NCI-H82 (cell line): ENCODE measurements at places on chromosomes 12 and 14.

DNA sequence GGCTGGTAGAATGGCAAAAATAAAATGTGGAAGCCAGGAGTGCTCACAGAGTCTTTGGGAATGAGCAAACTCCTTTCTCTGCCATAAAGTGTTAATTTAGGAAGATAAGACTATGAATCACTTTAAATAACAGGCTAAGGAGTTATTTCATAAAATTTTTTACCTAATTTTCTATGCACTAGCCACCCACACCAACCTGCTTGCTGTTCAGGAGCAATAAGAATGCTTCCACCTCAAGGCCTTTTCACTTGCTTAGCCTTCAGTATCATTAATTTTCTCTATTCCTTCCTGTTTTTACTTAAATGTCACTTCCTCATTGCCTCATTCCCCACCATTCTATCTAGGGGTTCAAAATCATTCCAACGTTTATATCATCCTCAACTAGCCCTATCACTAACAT, 326.8 kb downstream of the CCER1 start:
- no peak for DNase-seq

DNA sequence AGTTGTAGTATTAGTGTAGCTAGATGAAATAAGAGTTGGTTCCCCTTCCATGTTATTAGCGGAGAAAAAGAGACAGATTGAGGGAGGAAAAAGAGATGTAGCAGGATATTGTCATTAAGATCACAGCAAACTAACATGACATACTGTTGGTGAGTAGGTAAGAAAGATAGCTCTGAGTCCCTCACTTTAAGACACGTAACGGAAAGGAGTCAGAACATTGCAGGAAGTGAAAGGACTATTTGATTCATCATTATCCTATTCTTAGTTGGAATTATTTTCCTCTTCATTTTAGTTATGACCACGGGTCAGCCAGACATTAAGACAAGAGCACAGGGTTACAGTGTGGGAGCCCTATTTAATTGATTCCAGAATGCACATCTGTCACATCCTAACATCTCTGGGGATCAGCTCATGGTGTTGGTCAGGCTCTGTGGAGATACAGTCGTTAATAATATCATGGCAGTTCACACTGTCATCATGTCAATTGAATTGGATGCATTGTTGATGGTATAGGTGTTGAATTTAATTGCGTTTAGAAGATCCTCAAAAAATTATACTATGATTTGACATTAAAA, 55.0 kb downstream of the TMX1 start:
- no peak for DNase-seq

DNA sequence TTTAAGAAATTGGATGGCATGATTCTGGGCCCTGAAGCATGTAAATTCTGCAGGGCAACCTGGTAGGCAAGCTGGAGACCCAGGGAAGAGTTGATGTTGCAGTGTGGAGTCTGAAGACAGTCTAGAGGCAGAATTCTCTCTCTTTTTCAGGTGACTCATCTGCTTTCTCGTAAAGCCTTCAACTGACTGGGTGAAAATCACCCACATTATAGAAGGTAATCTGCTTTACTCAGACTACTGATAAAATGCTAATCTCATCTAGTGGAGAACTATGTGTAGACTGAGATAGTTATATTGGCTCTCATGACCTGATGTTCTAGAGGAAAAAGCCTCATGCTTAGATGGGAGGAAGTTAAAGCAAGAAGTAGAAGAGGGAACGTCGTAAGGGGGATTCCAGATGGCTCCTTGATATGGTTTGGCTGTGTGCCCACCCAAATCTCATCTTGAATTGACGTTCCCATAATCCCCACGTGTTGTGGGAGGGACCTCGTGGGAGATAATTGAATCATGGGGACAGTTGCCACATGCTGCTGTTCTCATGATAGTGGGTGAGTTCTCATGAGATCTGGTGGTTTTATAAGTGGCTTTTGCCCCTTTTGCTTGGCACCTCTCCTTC, 723.8 kb downstream of the BCL11B start:
- peak; percentile 93 for DNase-seq

- DNase-seq = no peak
These were observed 13.1 kb upstream of the DAAM1 start for GRCh38 chr14:59175404-59175803.

GRCh38 chr12:54658306-54659264, 10.4 kb upstream of the DCD start:
- DNase-seq = peak; percentile 62

DNA sequence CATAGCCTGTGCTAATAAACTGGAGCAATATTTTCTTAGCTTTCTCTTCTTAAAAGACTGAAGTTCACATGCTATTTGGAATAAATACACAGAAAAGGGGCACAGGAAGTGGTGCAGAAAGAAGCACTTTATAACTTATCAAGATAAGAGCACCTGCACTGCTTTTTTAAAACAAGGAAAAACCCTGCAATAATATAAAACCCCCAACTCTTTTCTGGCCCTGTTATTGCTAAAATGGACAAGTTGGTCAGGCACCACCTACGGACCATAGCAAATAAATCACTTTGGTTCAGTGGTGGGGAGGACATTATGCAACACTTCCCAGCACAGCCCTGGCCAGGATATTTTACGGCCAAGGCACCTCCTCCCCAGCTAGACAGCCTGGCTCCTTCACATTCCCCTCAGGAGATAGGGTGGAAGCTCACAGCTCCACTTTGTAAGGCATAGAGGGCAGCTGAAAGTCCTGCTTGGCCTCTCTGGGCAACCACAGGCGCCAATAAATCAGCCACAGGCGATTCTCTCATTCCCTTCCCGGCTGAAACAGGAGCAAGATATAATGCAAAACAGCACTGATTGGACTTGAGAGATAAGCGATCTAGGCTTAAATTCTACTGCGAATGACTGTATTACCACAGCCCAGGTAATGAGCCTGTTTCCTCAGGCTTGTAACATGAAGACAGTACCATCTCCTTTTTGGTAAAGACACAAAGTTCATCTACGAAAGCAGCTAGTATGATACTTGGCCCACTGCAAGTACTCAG, 2.0 kb downstream of the ZBTB25 start:
- peak; percentile 7 for DNase-seq

- DNase-seq = no peak
These were observed 156.0 kb upstream of the DIO3 start for GRCh38 chr14:101405171-101405883.

GRCh38 chr12:66087365-66087943, 43.1 kb downstream of the LLPH start:
- peak; percentile 70 for DNase-seq

DNA sequence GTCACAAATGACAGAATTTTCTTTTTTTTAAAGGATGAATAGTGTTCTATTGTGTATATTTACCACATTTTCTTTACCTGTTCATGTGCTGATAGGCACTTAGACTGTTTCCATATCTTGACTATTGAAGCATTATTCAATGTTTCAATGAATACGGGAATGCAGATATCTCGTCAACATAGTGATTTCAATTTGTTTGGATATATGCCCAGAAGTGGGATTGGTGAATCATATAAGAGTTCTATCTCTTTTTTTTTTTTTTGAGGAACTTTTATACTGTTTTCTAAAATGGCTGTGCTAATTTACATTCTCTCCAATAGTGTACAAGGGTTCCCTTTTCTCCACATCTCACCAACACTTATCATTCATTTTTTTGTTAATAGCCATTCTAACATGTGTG, 97.9 kb upstream of the FAR2 start:
- DNase-seq = no peak

GRCh38 chr14:61147381-61147821, 133.7 kb downstream of the TMEM30B start:
- DNase-seq = no peak

GRCh38 chr12:114275932-114276785, 129.8 kb downstream of the TBX5 start:
- DNase-seq = no peak

GRCh38 chr12:116164250-116165035, 113.0 kb downstream of the MED13L start:
- peak; percentile 88 for DNase-seq

DNA sequence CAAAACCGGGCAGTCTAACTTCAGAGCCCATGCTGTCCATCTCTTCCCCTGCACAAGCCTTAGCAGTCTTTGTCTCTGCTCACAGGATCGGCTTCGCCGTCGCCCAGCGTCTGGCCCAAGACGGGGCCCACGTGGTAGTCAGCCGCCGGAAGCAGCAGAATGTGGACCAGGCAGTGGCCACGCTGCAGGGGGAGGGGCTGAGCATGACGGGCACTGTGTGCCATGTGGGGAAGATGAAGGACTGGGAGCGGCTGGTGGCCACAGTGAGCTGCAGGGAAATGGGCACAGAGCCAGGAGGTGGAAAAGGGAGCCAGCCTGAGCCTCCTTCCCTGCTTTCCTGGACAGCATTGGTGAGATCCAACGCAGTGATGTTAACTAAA, 14.2 kb upstream of the CARMIL3 start:
- DNase-seq = no peak

GRCh38 chr12:106585521-106586277, 2.9 kb downstream of the RFX4 start:
- DNase-seq = peak; percentile 46

DNA sequence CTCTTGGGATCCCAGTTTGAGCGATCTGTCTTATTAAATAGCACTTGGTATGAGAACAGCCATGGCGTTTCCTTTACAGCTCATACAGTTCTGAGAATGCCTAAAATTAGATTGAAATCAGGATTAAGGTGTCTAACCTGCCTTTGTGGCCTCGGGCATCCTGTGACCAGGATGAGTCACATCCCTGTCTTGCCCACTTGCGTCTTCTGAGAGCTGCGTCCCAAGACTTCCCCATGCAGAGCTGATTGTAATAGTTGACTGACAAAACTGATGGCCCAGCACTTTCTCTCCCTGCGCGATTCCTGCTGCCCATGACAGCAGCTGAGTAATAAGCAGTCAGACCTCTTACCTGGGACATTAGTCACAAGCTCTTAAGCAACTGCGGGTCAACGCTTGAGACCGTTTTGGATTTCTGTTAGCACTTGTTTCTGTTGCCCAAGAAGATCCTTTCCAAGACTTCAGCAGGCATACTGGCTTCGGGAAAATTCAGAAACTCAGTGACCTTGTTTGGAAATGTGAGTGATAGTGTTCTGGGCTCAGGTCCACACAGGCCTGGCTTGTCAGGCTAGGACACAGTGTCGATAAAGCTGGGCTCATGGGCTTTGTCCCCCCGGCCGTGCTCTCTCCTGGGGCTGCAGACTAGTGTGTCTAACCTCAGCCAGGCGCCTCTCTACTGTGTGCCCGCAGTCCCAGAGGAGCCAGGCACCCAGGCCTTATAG, 169.9 kb upstream of the HIF1A start:
- DNase-seq = no peak

DNA sequence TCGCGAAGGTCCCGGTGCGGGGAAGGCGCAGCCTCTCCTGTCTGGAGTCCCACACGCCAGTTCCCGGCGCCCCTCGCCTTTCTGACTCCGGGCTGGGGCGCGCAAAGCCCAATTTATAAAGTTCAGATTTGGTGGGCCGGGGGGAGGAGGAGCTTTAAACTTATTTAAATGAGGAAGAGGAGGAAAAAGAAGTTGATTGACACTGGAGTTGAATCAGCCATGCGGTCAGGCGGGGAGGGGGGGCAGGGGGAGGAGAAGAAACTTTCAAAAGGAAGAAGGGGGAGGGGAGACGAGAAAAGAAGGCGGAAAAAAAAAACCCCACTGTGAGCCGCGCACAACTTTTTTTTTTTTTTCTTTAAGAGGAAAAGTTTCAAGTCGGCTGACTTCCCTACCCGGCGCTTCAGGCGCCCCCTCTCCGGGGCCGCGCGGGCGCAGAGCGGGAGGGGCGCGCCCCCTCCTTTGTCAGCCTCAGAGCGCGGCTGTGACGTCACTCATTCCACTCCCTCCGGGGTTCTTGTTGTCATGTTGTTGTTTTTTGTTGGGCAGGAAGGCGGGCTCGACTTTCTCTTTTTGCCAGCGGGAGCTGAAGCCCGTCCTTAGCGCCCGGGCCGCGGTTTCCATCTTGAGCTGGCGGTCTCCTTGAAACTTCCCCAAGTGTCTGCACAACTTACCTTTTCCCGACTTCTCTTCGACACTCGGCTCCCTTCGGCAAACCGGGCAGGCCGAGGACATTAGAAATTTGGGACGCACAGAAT, at the start of gene ZFP36L1:
TSS of gene ZFP36L1 (minus strand) at position 89 of the 755 bp plus-strand sequence. CDS start 129 bp downstream, outside the sequence.
- DNase-seq = peak; percentile 57

DNA sequence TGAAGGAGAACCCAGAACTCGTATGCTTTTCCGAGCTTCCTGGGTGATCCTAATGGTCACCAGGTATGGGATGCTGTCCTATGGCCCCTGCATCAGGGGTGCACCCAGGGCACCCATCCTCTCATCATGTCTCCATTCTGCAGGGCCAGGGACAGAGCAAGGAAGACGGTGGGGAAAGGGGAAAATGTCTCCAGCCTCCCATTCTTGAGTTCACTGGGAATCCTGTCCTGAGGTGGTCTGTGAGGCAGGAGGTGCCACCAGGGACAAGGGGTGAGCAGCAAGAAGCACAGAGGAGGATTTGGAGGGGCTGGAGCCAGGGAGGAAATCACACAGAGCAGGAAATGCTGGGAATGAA, 14.9 kb upstream of the SLC6A12 start:
- DNase-seq = no peak

GRCh38 chr12:118061873-118062843, 1.2 kb upstream of the WSB2 start:
- DNase-seq = peak; percentile 44

DNA sequence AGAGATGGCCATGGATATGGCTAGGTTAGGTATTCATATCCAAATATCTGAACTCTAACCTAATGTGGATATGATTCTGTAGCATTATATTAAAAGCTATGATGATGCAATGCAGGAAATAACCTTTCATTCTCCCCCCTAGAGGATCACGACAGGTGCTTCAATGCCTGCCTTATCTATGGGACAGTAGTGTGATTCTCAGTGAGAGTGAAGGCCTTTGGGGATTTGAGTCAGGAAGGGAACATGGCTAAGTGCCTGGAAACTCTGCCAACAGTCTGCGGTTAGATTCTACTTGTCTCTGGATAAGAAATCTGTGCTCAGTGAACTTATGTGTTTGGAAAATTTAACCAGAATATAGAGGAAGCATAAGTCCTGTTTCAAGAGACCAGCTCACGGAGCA, 81.8 kb downstream of the SLC38A1 start:
- DNase-seq = no peak

GRCh38 chr12:116495260-116495659, 63.9 kb upstream of the MAP1LC3B2 start:
- no peak for DNase-seq

- peak; percentile 50 for DNase-seq
These were observed 270.4 kb upstream of the FAR2 start for GRCh38 chr12:28878629-28879028.

- DNase-seq = no peak
These were observed 13.5 kb upstream of the ASIC1 start for GRCh38 chr12:50043854-50044253.

- no peak for DNase-seq
These were observed 89.2 kb upstream of the CLMN start for GRCh38 chr14:95408731-95409476.

DNA sequence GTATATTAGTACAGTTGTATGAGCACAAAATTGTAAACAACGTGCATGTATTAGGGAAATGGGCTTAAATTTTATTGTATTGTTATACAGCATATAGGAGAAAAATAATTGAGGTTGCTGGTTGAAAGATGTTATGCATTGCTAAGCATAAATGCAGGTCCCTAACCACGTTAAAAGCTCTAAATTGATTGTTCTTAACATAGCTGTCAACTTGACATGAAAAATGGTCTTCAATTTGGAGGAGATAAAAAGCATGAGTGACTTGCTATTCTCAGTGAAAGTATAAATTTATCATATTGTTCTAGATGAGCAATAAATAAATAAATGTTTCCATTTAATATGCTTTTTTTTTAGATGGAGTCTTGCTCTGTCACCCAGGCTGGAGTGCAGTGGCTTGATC, 506.6 kb upstream of the ATXN7L3B start:
- DNase-seq = no peak

- DNase-seq = no peak
These were observed 69.1 kb upstream of the GALNT9 start for GRCh38 chr12:132398386-132398991.

- no peak for DNase-seq
These were observed 316.4 kb downstream of the BCAT1 start for GRCh38 chr12:24632466-24632865.
